Stimulated activated CD8-positive, alpha-beta memory T cell treated with anti-CD3 and anti-CD28 coated beads, Interleukin-4, amount 100 ng/mL, for 4 hours (primary cell): ENCODE measurements at places on chromosomes 6 and 20.

DNA sequence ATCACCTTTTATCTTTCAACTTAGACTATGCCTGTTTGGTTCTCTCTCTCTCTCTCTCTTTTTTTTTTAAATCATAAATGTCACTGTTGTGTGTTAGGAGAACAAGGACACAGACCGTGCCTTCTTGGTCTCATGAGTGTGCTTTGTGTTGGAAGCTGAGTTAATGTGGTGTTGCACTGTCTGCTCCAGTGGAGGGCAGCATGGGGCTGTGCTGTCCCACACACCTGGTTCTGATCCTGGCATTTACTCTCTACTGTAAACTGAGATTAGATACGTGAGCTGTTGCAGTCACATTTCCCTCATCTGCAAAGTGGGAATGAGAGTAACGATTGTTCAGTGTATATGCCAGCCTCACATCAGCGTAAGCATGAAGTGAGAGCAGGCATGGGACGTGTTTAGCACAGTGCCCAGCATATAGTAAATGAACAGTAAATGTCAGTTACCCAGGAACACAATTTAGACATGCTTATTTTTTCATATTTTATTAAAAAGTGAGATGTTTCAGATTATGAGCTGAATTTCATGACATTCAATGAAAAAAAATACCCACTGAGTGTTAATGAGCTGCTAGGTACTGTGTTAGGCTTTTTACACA lies 161.1 kb downstream of the FARS2 start:
- DNase-seq: no peak

DNA sequence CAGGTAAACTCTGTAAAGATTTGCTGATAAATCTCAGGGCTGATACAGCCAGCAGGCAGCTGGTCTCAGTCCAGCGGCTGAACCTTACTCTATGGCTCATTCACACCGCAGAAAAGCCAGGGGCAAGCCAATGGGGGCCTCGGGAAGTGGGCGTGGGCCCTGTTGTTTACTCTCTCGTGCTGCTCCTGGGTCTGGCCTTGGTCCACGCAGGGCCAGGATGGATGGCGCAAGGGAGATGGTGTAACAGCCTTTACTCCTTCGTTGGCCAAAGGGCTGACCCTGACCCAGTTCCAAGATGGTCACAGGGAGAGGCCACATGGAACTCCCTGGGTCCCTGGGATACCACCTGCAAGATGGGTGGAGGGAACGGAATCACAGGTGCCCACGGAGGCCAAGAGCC lies 16.2 kb downstream of the KCNK17 start:
- no peak for DNase-seq

DNA sequence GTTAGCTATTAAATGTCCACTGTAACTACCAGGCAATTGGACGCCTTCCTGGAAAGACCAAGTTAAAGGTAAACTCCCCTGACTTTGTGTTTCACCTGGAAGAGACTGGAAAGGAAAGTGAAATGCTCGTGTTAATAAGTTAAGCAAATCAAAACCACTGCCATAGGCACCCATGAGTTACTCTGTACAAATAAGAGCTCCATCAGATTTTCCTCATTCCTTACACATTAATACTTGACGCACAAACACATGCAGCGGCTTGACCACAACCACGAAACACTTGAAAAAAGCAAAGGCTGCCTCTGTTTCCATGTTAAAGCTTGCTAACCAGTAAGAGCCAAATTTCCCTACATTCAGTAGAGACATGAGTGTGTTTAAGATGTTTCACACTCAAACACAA lies 19.8 kb downstream of the GCM1 start:
- no peak for DNase-seq

DNA sequence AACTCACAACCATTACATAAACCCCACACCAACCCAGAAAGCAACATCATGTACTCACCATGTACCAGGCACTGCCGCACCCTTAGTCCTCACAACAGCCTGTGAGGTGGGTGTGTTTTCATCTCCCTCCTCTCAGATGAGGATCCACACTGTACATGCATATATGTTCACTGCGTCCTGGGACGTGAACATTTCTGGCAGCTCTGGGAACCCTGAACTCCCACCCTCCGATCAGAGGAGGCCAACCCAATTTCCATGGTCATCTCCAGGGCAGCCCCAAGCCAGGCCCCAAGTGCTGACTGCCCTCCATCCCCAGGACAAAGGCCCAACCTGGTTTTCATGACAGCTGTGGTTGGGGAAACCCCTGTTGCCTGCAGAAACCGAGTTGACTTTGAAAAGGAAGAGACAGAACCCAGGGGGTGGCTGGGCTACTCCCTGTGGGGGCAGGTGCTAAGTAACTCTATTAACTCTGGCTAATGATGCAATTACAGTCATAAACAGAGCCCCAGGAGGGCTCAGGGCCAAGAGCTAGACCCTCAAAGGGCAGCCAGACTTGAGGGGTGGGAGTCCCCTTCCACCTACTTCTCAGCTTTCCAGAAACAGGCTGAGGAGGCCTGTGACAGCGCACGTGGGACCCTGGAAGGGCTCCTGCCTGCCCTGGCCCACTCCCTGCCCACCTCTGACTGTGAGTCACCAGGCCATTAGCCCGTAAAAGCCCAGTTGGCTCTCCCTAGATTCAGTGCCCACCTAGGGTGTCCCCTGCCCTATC lies 2.6 kb downstream of the TFEB start:
- peak; percentile 53 for DNase-seq

- DNase-seq: no peak
Observed at GRCh38 chr6:42963855-42964605, 3.5 kb downstream of the GNMT start.

- no peak for DNase-seq
Observed at GRCh38 chr6:11196511-11197174, 35.8 kb downstream of the NEDD9 start.

- DNase-seq: no peak
Observed at GRCh38 chr6:158475344-158476302, 84.3 kb upstream of the TMEM181 start.

DNA sequence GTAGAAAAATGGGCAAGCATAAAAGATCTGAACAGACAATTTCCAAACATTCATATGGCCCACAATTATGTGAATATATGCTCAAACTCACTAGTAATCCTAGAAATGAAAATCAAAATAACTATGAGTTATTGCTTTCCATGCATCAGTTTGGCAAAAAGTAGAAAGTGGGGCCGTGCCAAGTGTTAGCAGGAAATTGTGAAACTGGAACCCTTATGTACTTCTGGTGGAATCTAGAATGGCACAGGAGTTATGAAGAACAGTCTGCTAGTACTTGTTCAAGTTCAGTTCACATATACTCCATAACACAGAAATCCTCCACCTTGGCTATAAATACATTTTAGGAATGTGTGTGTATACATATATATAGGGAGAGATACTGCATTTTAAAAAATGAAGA lies 89.8 kb downstream of the EYA2 start:
- no peak for DNase-seq

- no peak for DNase-seq
Observed at GRCh38 chr6:66096679-66097078, 389.7 kb upstream of the EYS start.

DNA sequence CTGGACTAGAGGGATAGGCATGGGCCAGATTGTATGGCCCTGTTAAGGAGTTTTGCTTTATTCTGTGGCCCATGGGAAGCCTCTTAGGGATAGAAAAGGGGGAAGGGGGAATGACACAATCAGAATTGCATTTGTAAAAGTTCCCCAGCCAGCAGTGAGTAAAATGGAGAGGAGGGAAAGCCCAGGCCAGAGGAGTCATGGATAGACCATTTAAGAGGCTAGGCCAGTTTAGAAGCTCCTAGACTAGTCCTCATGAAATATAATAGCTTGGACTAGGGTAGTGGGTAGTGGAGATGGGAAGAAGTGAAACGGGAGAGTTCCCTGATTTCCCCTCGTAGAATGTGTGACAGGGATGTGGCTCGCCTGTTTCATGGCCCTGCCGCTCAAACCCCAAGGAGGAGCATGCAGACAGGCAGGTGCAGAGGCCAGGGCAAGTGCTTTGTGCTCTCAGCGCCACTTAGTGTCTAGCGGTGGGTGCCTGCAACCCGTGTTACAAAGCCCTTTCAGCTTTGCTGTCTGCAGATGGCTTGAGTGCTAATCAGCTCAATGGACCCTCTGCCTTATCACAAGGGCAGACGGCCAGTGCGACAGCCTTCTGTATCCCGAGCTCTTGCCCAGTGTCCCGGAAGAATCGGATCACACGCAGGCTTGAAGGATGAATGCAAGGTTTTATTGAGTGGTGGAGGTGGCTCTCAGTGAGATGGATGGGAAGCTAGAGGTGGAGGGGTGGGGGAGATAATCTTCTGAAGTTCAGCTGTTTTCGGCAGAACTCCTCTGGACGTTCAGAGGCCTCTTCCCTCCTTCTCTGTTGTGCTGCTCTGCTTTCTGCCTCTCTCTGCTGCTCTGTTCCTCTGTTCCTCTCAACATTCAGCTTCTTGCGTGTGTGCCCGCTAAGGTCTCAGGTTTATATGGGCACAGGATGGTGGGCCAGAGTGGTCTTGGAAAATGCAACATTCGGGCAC lies 141.1 kb downstream of the CEP57L1 start:
- DNase-seq: no peak

GRCh38 chr20:60955706-60956105 lies 296.4 kb upstream of the CDH4 start:
- DNase-seq: no peak

DNA sequence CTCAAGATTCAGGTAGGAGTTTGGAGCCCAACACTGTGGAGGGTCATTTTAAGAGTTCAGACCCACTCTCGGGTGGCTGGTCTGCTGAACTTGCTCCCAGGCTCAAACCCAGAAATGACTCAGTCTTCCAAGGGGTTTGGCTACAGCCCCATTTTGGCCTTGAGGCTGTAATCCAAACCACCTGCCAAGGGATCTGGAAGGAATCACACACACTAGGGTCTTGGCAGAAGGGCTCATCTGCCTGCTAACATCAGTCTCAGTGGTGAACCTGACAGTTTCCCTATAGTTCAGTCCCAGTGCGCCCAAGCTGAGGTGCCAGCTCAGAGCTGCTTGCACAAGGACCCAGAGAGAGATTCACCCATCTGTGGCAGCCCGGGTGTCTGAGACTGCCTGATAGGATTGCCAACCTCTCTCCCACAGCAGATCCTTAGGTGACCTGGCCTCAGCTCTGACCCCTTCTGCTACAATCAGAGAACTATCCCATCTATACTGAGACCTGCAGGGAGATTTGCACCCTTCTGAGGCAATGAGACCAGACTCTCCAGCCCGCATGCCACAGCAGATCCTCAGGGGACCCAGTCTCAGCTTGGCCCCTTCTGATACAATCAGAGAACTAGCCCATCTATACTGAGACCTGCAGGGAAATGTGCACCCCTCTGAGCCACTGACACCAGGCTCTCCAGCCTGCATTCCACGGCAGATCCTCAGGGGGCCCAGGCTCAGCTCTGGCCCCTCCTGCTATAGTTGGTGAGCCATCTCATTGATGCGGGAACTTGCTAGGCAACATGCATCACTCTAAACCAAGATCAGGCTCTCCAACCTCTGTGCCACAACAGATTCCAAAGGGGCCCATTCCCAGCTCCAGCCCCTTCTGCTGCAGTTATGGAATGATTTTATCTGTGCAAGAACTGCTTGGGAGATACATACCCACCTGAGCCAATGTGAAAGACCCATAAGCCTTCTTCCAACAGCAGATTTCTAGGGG lies 48.2 kb downstream of the THBS2 start:
- DNase-seq: no peak

GRCh38 chr6:27669295-27669623 lies 196.4 kb upstream of the ZNF184 start:
- DNase-seq: no peak

DNA sequence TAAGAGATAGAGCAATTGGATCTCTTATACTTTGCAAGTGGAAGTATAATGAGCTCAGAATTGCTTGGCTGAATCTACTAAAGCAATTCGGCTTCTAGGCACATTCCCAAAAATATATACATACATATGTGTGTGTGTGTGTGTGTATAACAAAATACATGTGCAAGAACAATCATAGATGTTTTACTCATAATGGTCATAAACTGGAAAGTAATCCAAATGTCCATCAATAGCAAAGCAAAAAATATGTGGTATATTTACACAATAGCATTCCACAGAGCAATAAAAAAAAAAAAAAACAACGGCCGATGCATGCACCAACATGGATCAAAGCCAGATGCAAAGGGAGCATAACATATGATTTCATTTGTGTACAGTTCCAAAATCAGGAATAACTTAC lies 707.9 kb downstream of the RFPL4B start:
- no peak for DNase-seq

DNA sequence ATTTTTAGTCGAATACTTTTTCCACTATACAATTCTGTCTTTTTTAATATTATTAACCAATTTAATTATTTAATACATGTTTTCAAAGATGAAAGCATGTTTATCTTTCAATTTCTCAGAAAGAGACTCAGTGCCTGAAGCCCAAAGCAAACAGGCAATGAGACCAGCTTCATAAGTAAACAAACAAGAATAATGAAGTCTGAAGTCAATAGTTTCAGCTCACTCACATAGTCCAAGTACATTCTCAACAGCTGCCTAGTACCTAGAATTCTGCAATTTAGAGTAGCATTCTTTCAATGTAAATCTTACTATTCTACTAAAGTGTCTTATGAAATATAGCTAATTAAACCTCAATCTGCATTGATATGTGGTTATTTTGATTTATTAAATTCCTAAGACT lies 626.5 kb upstream of the NRSN1 start:
- no peak for DNase-seq

GRCh38 chr6:15183979-15184378 lies 61.9 kb upstream of the JARID2 start:
- no peak for DNase-seq

DNA sequence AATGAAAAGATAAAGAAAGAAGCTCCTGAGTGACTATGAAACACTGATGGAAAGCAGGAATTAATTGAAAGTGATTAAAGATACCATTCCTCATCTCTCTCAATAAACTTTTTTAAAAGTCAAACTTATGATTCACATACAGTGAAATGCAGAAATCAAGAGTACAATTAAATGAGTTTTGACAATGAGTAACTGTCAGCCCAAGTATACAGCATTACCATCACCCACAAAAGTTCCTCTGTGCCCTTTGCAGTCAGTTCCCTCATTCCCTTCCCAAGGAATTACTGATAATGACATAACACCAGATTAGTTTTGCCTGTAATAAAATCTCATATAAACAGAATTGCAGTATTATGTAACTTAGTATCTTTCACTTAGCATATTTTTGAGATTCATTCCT lies 44.5 kb downstream of the ATG5 start:
- DNase-seq: no peak

- DNase-seq: no peak
Observed at GRCh38 chr6:5151955-5152401, 66.8 kb downstream of the PPP1R3G start.

DNA sequence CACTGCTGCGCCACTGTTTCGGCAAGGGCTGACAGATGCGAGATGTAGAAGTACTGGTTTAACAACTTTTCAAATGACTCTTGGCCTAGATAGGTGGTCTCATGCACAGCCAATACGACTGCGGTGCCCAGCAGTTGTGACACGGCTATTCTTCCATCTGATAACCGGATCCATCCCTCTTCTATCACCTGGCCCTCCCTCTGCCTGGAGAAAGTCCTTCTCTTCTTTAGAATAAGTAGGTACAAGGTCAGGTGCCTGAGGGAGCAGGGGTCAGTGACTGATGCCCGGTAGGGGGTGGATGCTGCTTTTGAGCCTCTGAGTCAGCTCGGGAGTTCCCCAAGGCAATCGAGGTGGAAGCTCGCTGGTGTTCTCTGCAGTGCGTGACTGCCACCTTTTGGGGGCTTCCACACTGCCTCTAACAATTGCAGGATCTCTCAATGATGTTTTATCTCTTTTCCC lies 166.8 kb upstream of the GRIK2 start:
- DNase-seq: no peak
